ENCODE measurements at places on chromosomes 7 and 10.

- DNase-seq = no peak
Observed at GRCh38 chr7:113953553-113953952, 34.7 kb upstream of the PPP1R3A start.

DNA sequence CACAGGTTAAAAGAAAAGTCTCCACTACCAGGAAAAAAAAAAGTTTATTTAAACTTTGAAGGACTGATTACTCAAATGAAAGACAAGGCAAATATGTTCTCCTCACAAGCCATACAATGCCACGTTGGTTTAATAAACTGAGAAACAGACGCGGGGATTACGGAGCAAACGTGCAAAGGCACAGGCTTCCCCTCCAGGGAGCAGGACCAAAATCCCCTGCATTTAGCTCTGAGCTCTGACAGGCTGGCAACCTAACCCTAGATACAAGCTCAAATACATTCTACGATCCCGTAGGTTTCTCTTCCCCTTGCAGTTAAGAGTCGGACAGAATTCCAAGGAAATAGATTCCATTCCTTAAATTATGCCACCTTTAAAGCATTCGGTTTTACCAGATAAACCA, 7.7 kb upstream of the GRB10 start:
- DNase-seq = no peak

- no peak for DNase-seq
Observed at GRCh38 chr7:2926896-2927405, 82.8 kb upstream of the GNA12 start.

GRCh38 chr7:127736511-127736910, 84.5 kb downstream of the SND1 start:
- no peak for DNase-seq

DNA sequence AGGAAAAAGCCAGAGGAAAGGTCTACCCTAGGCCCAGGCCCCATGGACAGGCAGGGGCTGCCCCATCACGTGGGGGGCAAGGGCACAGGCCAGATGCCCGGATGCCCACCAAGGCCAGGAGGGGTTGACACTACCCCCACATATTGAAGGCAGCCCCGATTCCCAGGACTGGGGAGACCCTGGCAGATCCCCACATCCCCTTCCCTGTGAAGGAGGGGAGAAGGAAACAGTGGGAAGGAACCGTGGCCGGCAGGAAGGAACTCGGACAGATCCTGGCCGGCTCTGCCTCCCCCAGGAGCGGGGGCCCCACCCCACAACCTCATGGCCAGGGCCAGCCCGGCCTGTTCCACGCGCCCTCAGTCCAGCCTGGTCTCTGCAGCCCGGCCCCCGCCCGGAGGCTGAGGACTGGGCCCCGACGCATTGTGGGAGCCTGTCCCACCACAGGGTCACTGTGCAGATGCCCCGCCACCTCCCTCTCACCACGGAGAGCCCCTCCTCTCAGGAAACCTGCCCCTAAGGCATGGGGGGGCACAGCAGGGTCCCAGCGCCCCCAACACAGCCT, 41.3 kb downstream of the PAPOLB start:
- no peak for DNase-seq

DNA sequence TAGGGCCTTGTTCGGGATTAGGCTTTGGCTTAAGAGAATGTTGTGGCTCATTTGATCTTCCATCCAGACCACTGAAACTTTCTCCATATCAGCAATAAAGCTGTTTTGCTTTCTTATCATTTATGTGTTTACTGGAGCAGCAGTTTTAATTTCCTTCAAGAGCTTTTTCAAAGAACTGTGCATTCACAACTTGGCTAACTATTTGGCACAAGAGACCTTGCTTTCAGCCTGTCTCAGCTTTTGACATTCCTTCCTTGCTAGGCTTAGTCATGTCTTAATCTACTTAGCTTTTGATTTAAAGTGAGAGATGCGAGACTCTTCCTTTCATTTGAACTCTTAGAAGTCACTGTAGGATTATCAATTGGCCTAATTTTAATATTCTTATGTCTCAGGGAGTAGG, 19.1 kb upstream of the AKR1B1 start:
- no peak for DNase-seq

GRCh38 chr7:45324683-45325237, 167.2 kb downstream of the RAMP3 start:
- no peak for DNase-seq

- no peak for DNase-seq
Observed at GRCh38 chr10:1651270-1651966, 85.9 kb downstream of the ADARB2 start.

DNA sequence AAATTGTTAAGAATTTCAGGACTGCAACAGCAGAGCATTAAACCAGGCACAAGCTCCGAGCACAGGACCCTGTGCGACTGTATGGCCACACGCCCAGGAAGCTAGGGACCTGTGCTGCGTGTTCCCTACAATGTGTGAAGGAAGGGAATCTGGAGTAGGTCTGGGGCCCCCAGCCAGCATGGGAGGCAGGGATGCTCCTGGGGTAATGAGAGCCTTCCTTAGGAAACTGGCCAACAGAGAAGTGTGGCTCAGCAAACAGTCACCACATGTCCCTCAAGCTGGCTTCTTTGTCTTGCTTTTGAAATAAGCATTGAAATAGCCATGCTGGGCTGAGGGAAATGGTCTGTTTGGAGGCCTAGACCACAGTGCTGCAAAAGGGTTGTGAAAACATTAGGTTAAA, 8.2 kb downstream of the BLNK start:
- DNase-seq = no peak

DNA sequence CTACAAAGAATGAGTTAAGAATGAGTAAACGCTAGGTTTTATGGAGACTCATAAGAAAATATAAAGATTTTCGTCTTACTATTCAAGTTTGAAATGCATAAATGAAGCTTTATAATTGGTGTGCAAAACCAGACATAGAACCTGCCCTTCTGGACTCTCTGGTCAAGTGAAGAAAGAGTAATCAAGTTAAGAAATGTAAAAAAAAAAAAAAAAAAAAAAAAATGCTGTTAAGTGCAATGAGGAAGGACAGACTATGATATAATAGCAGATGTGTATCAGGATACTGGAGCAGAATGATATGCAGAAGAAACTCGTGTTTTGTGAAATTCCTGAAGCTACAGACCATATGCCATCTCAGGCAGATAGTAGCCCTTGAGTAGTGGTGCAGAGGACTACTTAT, 5.6 kb downstream of the PCGF5 start:
- DNase-seq = no peak

DNA sequence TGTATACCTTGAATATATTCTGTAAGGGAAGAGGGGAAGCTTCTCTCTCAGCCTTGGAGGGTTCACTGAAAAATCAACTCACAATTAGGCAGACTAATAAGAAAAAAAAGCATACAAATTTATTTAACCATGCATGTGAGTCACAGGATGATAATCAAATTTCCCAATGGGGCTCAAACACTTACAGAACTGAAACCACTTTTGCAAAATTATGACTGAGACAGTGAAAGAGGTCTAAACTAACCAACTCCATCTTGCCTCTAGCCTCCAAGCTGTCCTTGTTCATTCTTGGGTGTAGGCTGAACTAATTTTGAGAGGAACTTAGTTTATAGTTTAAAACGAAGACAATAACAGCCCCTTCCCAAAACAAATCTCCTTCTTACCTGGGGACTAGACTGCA, 618.3 kb upstream of the AUTS2 start:
- no peak for DNase-seq

DNA sequence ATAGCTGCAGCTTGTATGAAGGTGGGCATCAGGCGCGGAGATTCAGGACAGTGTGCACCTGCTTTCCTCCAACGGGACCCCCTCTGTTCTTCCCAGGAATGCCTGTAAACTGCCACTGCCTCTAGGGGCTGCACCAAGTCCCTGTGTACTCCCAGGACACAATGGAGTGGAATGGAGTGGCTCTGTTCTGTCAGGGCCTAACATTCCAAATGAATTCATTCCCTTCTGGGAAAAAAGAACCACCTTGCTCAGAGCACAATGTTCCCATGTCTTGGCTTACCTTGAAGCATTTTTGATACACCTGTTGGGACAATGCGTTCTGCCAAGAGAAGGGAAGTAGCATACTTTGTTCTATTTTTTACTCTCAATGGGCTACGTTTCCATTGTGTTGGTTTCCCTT, 339.4 kb downstream of the FRMD4A start:
- DNase-seq = no peak

DNA sequence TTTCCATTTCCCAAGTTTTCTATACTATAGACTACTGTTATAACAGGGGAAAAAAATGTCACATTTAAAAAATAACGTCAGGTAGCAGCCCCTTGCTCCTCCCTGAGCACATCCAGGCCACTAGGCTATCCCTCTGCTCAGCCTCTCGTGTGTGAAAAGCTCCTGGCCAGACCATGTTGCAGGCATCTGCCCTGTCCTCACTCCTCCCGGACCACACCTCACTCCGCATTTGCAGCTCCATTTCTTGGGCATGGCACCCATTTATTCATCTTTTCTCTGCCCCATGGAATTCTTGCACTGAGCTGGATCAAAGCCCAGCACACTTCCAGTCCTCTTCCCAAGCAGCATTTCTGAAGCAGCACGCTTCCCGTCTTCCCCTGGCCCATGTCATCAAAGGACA, 1.4 kb upstream of the GDF2 start:
- no peak for DNase-seq

DNA sequence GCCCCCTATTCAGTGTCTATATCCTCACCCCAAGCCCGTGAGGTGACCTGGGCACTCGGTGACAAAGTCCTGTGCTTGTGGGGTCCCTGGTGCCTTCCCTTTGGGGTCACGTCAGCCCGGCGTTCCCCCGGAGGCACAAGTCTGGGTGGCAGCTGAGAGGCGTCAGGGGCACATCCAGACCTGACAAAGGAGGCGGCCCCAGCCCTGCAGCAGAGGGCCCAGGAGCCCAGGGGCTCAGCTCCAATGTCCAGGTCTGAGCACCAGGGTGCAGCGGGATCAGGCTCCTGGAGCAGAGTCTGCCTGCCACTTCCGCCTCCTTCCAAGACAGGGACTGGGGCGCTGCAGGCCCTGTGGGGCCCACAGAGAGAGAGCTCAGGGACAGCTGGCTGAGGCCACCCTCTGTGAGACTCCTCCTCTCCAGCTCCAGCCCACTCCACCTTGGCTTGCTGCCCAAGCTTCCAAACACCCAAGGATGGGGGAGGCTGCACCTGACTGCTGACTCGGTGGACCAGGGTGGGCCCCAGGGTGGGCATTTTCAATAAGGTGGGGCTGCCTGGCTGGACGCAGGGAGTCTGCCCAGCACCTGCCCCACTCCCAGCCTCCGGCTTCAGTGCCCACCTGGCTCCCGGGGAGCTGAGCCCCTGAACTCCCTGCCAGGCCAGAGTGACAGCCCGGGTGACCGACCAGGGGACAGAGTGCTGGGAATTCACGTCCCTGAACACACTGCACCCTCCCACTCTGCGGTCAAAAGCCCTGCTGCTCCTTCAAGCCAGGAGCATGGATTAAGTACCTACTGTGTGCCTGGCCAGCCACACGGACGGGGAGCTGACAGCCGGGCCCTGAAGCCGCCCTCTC, 1.0 kb upstream of the KNDC1 start:
- DNase-seq = no peak

- no peak for DNase-seq
Observed at GRCh38 chr7:106736508-106737201, 75.7 kb upstream of the CCDC71L start.

DNA sequence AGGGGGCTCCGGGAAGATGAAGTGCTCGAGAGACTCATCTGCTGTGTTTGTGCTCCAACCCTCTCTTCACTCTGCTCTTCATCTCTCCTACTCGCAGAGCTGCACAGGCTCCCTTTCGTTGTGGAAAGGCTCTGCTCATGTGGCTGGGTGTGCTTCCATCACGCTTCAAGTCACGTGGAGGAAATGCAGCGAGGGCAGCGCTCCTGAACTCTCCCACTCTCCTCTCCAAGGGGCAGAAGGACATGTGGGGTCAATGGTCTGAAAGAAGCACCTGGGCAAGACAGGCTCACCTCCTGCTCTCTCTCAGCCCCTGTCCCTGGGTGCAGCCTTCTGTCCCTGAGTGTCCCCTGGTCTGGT, 72.6 kb downstream of the USP6NL start:
- DNase-seq = no peak

DNA sequence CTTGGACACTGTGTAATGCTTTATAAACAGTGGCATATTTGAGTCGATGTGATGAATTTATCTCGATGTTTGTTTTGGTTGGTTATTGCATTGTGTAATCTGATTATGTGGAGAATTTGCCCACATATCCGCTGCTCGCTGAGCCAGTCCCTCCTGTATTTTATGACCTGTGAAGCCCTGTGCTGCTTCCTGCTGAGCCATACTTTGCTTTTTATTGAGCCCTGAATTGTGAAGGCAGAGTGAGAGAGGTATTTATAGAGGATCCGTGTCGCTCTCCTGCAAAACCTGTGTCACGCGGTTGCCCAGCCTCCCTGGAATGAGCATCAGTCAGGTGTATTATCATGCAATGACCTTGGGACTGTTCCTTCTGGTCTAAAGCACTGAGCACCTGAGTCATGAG, 253.7 kb downstream of the ARHGAP21 start:
- no peak for DNase-seq

GRCh38 chr7:101950450-101951119, 133.2 kb downstream of the CUX1 start:
- DNase-seq = no peak

DNA sequence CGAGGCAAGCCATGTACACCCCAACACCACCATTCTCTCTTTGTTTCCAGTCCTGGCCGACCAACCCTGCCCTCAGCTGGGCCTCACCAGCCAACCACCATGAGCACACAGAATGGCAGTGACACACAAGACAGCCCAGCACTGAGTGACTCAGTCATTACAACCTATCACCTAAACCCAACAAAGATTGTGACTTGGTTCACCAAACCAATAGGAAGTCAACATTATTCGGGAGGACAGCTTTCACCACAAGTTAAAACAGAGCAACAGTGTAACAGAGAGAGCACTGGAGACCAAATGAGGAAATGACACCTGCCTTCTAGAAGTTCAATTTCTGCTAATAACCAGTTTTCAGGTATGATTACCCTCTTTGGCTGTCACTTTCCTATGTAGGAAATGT, 72.1 kb downstream of the DNMBP start:
- DNase-seq = no peak

DNA sequence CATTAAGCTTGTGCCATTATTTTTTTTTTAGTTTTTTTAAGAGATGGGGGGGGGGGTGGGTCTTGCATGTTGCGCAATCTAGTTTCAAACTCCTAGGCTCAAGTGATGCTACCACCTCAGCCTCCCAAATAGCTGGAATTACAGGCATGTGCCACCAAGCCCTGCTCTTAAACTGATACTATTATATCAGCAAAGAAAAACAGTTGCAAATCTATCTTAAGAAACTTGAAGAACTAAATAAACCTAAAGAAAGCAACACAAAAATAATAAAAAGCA, 47.5 kb downstream of the BRAF start:
- DNase-seq = no peak

DNA sequence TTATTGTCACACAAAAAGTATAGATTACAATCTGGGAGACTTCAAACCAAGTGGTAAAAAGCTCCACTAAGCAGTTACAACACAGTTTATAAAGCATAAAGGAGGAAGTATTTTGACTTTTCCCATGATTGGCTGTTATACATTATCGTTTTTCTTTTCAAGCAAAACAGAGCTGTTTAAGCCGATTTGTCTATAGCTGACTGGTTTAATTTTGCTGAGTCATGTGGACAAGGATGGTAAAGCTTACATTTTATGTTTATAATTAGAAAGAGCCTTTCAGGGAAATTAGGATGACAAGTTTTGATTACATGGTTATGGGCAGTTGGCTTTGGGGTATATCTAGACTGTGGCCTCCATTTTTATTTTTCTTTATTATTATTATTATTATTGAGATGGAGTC, 152.5 kb upstream of the STK17A start:
- DNase-seq = no peak

- DNase-seq = no peak
Observed at GRCh38 chr10:128868481-128868880, 598.6 kb upstream of the MGMT start.

Measured in T-helper 1 cell (primary cell).